ENCODE measurements at places on chromosomes 6 and 20. TPM values are rescaled to one million over a fixed set of nuclear protein-coding genes. Genes with fewer than 3 reads are reported as not detected.

Gene LTV1
- total RNA-seq = 16.7 TPM

Gene CAPN11
- total RNA-seq = 0.81 TPM

Gene AKAP7
- total RNA-seq = 8.0 TPM

Gene EFCAB8
- total RNA-seq = 1.1 TPM

Gene RNF182
- 0.60 TPM for total RNA-seq

Gene FGD2
- total RNA-seq = 19.9 TPM

Gene HMGN4
- 48.4 TPM for total RNA-seq

Gene AIF1
- total RNA-seq = 32.6 TPM

Gene SLC2A10
- total RNA-seq = 13.9 TPM

Gene PPP1R3D
- total RNA-seq = 8.0 TPM

Gene LCA5
- 8.8 TPM for total RNA-seq

GRCh38 chr20:7497985-7498384, 442.3 kb downstream of the HAO1 start:
- DNase-seq = no peak

- no peak for DNase-seq
Observed at GRCh38 chr6:12103158-12103557, 91.0 kb downstream of the HIVEP1 start.

- DNase-seq = no peak
Observed at GRCh38 chr6:96450082-96450769, 71.4 kb upstream of the UFL1 start.

DNA sequence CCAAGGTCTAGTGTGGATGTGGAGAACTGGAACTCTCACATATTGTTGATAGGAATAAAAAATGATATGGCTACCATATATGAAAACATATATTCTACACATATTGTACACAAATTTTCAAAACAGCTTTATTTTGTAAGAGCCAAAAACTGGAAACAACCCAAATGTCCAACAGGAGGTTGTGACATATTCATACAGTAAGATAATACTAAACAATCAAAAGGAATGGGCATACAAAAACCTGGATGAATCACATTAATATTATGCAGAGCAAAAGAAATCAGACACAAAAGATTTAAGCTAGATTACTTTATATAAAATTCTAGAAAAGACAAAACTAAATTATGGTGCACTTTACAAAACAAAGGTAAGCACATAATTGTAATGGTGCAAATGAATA, 223.9 kb downstream of the SIM1 start:
- no peak for DNase-seq

DNA sequence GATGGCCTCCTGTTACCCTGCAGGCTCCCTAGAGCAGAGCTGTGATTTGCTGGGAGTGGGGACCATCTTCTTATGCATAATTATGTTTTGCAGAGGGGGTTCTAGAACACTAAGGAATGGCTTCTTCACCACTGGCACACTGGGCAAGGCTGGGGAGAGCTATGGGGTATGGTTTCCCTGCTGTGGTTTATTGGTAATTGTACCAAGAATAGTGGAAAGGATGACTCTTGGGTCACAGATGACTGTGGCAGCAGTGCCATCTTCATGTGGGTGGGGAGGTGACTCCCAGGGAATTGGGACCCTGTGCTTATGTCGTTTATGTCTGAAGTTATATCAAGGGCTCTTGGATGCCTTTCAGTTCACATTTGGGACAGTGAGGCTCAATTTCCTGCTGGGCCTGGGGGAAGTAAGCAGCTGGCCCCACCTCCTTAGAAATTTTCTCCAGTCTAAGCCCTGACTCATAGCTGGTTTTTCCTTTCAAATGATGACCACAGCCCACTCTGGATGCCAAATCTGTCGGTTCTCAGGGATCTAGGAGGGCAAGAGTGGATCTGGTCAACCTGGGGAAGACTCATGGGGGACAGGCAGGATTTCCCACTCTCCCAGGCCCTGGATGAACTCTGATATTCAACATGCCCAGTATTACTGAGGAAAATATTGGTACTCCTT, 230.8 kb downstream of the LRFN2 start:
- no peak for DNase-seq

- DNase-seq = no peak
Observed at GRCh38 chr20:8587810-8588209, 455.7 kb downstream of the PLCB1 start.

GRCh38 chr20:63573647-63574131, 350 bp downstream of the HELZ2 start:
- DNase-seq = no peak

DNA sequence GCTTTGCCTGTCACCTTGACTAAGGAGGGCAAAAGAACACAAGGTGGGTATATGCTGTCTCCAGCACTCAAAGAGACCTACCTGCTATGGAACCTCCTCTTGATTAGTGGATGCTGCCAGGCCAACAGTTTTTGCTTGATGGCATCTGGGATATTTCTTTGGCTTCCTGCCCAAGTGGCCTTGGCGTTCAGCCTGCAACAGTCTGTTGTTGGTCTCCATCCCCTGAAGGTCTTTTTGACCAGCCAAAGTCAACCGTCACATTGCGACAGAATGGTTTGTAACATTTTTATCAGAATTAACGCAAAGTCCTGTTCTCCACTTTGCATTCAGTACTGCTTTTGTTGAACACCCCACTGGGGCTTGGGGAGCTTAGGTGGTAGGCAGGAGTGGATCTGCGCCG, 37.1 kb downstream of the SERPINB1 start:
- DNase-seq = no peak

- no peak for DNase-seq
Observed at GRCh38 chr6:138945354-138945753, 42.7 kb downstream of the REPS1 start.

GRCh38 chr20:37464611-37465010, 56.4 kb upstream of the NNAT start:
- DNase-seq = no peak

DNA sequence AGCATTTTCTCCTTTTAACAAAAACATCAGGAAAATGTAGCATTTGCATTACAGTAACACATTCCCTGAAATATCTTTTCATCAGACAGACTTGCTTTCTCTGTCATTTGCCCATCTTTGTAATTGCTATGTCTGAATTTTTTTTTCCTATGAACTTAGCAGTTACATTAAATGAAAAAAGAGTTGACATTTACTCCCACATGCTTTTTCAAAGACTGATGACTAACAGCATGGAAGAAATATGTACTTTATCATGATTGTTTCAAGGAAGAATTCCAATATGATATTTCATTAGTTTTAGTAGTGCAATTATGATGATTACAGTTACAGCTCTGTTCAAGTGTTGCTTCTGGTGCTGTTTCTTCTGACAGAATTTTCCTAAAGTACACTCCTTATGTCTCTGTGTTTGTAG, 864.5 kb upstream of the MAN1A1 start:
- DNase-seq = no peak

GRCh38 chr6:123940551-123940950, 136.9 kb downstream of the NKAIN2 start:
- DNase-seq = no peak

GRCh38 chr20:54545676-54546358, 70.4 kb downstream of the DOK5 start:
- no peak for DNase-seq

DNA sequence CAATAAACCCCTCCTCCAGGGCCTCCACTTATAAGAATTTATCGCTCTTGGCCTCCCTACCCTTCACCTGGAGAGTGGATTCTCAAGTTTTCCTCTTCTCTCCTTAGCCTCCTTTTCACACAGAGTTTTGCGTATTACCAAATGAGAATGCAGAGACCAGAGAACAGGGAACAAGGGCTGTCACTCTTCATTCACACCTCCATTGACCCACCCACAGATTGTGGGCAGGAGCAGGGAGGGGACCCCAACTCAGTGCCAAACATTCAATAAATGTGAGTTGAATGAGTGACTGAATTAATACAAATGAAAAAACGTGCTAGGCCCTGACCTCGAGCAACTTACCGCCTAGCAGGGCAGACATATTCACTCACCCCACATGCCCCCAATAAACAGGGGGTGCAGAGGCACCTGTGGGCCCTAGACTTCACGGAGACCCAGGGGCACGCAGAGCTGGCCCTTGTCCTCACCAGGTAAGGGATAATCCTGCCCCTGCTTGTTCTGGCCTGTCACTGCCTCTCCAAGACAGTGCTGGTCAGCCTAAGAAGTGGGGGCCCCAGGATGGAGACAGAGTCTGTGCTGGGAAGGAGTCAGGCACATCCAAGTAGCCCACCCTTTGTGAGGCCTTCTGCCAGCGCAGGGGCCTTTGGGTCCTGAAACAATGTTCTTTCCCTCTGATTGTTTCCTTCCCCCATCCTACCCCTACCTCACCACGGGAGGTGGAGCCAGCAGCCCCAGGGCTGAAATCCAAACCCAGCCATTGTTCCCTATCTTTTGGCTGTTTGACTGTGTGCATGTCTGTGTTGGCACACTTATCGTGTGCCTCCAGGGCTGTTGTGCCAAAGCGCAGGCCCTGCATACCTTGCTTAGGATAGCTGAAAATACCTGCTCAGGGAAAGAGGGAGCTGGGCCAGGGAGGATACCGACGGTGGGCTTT, 8.4 kb upstream of the TJAP1 start:
- DNase-seq = no peak

DNA sequence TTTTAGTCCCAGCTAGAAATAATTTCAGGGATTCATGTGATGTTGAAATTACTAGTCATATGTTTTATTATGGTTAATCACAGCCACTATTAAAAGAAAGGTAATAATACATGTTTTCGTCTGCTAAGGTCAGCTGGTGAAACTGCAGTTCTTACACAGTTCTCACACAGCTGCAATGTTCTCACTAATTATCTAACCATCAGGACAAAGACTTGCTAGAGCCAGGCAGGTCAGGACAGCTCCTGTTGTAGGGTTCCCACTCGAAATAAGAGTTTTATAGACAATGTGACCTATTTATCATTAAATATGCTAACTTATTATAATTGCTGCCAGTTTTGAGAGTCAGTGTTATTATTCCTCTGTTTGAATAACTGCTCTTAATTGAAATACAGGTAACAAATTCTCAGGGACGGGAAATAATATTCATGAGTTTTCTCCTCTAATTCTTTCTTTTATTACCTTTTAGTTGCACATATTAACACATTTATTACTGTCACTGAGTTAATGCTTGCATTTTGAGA, 97.9 kb downstream of the GJA1 start:
- DNase-seq = no peak

DNA sequence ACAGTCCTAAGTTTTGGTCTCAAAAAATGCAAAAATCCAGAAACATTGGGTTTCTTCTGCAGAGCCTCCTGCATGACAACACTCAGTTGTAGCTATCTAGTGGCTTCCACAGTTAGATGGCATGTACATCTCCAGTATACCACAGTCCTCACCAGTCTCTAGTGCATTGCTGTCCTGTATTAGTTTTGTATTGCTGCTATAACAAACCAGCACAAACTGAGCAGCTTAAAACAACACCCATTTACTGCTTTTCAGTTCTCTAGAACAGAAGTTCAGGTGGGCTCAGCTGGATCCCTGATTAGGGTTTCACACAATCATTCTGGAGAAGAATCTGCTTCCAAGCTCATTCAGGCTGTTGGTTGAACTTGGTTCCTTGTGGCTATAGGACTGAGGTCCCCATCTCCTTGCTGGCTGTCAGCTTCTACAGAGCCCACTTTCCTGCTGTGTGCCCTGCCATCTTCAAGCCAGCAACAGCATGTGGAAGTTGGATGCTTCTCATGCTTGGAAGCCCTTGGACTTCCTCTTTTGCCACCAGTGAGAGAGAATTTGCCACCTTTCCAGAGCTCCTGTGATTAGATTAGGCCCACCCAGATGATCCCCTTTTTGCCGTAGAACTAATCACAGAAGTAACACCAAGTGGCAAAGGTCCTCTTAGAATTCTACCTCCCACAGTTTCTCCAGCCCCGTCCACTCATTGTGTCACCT, 48.9 kb upstream of the TBC1D7 start:
- DNase-seq = no peak

GRCh38 chr6:163338671-163339405, 75.7 kb upstream of the QKI start:
- DNase-seq = no peak

GRCh38 chr20:64242003-64242796, 13.3 kb upstream of the PCMTD2 start:
- no peak for DNase-seq

DNA sequence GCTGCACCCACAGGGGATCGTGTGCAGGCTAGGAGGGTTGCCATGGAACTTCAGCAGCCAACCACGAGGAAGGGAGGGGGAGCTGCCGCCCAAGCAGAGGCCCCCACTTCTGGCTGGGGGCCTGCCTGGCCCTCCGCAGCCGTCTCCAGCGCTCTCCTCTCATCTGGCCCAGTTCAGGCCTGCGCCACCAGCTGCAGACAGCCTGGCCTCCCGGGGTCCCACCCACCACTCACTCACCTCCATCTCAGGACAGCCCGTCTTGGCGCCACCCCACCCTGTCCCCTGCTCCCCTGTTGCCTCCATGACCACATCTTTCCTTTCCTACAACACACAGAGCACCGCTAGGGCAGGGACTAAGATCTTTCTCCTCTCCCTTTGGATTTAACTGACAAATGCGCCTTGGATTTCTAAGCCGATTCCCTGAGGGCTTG, 98.7 kb downstream of the ANKRD60 start:
- no peak for DNase-seq

DNA sequence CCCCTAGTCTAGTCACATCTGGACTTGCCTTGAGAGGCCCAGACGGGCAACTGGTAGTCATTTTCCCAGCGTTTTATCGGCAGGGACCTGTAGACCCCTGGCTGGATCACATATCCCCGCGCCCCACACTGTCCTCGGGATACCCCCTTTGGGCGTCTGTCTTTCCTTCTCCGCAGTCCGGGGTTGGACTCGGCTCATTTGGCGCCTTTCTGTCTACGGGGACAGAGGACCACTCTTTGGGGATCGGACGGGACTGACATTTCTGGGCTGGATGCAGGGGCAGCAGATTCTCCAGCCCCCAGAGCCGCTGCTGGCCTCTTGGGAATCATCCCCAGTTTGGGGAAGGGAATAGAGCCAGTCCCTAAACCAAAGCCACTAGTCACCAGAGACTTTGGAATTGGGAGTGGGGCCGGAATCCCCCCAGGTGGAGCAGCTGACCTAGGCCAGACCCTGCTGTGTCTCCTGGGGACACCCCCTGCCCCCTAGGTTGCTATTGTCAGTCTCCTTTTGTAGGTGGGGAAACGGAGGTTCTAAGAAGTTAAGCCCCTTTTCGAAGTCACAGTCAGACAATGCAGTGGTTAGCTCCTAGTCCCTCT, 734 bp downstream of the FAM110A start:
- no peak for DNase-seq

DNA sequence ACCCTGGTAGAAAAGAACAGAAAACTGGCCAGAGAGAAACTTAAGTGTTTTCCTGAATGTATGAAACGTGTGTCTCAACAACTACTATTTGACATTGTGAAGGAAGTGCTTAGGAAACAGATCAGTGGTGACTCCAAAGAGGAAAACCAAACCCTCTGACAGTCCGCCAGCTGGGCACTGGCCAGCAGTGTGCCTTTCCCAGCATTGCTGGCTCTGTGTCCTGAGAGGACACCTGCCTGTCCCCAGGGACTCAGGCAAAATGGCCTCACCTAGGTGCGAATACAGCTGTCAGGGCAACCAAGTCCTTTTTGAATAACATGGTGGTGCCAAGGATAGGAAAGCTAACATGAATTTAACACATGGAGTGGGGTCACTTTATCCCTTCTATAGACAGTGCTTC, 72.5 kb downstream of the NDUFAF5 start:
- no peak for DNase-seq

GRCh38 chr20:40760399-40760798, 71.4 kb upstream of the MAFB start:
- no peak for DNase-seq
